ENCODE measurements at places on chromosomes 4 and X.

DNA sequence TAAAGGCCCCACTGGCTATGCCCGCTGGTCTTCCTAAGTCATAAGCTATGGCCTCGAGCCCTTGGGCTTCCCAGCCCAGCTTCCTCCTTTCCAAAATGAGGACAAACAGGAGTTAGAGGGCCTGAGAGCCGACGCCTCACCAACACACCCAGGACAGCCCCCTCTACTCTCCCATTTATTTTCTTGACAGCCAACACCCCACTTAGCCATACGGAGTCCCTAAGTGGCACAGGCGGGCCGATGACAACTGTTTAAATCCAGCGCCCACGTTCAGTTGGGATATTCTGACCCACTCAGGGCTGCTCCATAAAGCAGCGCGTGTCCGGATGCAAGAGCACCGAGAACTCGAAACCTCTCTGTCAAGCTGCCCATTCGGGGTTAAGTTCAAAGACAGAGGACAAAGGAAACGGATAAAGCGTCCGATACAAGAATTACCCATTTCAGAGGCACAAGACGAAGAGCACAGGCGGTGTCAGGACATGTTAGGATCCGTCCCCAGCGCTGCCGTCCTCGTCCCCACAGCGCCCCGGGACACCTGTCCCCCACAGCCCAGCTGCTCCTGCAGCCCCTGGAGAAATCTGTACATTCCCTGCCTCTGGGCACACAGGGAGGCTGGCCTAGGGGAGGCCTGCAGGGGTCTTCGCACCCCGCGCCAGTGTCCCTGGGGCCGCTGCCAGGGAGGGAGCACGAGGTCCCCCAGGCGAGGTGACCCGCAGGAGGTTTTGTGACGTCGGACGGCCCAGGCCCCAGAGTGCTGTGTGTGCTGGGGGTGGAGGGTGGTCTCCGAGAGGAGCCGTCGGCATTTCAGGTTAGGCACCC is 1.2 kb downstream of the PRKX start:
- no peaks in the 10 kb centered on the region for H3K27me3 ChIP-seq
- H3K4me3 ChIP-seq: peak overlapping the region; percentile 67
- peaks cover 7% of the 10 kb centered on the region for H3K4me1 ChIP-seq
- DNase-seq: no peak
- peak overlapping the region; percentile 71 for H3K27ac ChIP-seq
- H3K36me3 ChIP-seq: no peaks in the 10 kb centered on the region

GRCh38 chrX:87338510-87338909 is 179.1 kb upstream of the KLHL4 start:
- H3K4me3 ChIP-seq: no peak overlapping the region
- no peaks in the 10 kb centered on the region for H3K4me1 ChIP-seq

DNA sequence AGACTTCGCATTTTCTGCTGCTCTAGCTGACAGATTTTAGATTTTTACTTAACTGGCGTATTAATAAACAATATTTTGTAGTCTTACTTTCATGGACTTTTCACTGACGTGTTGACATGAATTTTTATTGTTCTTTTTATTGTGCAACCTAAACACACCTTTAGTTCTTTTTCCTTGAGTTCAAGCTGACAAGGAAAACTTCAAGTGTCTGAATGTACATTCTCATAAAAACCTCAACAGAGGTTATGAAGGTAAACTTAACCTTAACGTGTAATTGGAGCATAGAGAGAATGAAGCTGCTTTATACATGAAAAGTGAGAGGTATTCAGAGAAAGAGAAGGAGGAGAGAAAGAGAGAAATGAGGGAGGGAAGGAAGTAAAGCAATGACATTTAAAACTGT is 364.3 kb upstream of the CT83 start:
- no peak overlapping the region for H3K27ac ChIP-seq
- DNase-seq: no peak
- H3K27me3 ChIP-seq: no peaks in the 10 kb centered on the region

DNA sequence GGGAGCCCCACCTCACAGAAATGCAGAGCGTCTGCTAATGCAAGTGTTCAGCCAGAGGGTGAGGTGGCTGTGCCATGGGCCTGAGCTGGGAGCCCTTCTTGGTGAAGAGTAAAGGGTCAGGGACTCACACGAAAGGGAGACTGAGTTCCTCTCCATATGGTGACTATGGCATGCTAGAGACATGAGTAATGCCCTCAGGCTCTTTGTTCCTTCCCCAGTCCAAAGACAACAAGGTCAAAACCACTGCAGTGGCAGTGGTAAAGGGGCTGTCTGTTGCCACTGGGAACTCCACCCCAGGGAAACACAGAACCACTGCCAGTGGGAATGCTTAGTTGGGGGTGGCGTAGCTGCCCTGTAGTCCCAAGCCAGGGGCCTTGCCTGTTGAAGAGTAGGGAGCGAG is 22.4 kb downstream of the RAB40AL start:
- no peak overlapping the region for H3K27ac ChIP-seq
- no peaks in the 10 kb centered on the region for H3K36me3 ChIP-seq
- no peaks in the 10 kb centered on the region for H3K27me3 ChIP-seq
- DNase-seq: no peak

DNA sequence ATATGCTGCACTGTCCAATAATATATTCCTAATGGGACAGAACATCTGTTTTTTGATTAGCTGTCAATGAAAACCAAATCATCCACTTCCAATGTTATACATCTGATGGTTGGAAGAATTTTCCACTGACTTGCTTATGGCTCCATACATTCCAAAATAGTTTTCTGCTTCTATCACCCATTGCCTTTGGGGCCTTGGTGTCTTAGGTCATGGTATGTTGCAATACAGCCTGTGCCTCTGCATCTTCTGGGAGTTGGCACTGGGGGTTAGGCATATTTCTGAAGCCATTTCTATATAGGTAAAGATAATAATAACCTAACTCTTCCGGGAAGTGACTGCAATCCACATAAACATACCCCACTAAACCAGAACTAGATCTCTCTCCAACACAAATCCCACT is 53.2 kb upstream of the NR3C2 start:
- no peaks in the 10 kb centered on the region for H3K36me3 ChIP-seq
- no peaks in the 10 kb centered on the region for H3K27me3 ChIP-seq
- H3K4me1 ChIP-seq: no peaks in the 10 kb centered on the region
- no peak overlapping the region for H3K27ac ChIP-seq
